ENCODE measurements at places on chromosomes 2 and 18.
A peak's percentile ranks its signal among the peaks of the same experiment; 100 is the strongest.

GRCh38 chr2:99600981-99601651 lies 111.3 kb upstream of the REV1 start:
- peak; percentile 68 for DNase-seq

DNA sequence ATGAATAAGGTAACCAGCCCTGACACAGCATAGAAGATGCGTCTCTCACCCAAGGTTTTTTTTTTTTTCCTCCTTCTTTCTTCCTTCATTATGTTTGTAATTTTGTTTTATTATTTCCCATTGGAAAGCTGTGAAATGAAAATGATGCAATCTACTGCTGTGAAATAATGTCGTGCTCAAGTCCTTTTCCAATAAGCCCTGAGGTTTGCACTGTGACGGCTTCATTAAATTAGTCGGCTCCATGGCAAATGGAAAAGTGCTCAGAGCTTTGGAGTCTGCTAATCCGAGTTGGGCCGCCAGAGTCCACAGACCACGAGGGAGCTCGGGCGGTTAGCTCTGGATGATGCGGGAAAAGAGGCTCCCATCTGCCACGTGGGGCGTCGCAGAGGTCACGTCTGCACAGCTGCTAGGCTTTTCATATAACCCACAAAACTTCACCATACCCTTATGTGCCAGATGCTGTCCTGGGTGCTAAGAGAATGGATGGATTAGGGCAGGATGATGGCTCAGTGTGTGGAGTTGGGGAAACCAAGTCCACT lies 92.3 kb upstream of the CAPN13 start:
- no peak for DNase-seq

DNA sequence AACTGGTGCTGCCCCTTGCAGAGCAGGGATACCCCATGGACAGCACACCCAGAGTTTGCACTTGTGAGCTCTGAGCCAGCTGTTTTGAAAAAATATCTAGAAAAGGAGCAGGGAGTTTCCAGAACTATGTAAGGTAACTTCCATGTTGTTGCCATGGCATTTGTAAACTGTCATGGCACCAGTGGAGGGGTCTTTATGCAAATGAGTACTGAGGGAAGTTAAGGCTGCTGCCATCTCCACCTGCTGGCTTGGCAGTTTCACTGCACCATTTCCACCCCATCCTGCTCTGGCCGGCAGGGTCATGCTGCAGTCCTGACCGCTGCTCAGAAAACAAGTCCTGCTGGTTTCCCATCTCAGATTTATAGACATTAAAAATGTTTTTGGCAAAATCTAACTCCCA lies 52.3 kb upstream of the SNTG2 start:
- no peak for DNase-seq

- no peak for DNase-seq
Observed at GRCh38 chr2:138182937-138183312, 218.7 kb downstream of the HNMT start.

- DNase-seq: no peak
Observed at GRCh38 chr18:10242936-10243680, 211.3 kb upstream of the APCDD1 start.

GRCh38 chr18:48319801-48320638 lies 89.2 kb downstream of the ZBTB7C start:
- no peak for DNase-seq

DNA sequence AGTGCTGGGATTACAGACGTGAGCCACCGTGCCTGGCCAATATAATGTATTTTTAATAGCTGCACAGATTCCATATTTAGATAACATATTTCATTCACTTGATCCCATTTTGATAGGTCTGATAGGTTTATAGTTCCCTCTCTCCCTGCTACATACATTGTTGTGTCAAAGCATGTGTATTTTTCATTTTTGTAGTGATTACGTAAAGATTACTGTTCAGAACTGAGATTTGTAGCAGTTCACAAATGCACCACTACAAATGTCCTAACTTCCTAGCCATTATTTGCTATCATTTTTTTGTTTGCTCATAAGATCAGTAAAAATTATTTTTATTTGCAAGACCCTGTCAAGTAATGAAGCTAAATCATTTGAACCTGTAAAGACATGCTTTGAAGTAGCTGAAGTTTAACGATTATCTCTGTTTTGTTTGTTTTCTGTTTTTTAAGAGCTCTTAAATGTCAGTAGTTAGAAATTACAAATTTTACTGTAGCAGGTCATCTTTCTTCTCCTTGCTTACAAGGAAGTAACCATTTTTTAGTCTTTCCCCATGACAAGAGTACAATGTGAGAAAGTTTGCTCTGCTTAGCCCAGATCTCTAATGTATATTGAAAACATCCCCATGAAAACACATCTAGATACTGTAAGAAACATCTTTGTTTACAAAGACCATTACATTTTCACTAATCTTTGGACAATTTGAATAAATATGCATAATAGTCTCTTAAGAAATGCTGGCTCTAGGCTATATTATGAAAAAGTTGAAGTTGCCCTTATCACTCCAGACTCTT lies 54.1 kb downstream of the EML4 start:
- no peak for DNase-seq

Data from urothelium cell line (cell line).